ENCODE measurements at places on chromosomes 12 and 14.

DNA sequence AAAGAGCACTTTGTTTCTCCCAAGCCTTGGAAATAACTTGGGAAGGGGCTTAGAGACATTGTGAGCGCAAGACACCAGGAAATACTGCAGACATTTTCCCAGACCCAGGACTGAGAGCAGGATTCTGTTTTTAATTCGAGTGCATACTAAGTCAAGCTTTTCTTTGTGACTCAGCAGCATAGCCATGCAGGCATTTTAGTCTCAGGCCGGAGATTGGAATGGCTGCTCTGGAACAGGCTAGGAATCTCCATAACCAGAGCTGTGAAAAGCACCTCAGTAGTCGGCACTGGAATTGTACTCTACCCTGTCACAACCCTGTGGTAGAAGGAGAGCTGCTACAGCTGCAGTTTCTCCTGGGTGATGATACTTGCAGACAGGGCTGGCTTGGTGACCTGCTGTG lies 28.9 kb upstream of the GARIN6 start:
- no peak for DNase-seq

DNA sequence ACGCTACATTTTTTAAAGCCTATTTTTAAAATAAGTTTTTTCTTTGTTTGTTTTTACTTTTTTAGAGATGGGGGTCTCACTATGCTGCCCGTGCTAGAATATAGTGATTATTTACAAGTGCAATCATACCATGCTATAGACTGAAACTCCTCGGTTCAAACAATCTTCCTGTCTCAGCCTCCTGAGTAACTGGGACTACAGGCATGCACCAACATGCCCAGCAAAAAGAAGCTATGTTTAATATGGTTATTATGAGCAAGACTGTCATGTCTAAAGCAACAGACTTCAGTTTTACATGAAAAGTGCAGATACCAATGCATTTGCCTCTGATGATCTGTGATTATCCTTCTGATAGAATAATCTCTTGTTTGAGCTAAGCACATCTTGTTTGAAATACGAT lies 45.6 kb upstream of the SGPP1 start:
- DNase-seq, result no peak

DNA sequence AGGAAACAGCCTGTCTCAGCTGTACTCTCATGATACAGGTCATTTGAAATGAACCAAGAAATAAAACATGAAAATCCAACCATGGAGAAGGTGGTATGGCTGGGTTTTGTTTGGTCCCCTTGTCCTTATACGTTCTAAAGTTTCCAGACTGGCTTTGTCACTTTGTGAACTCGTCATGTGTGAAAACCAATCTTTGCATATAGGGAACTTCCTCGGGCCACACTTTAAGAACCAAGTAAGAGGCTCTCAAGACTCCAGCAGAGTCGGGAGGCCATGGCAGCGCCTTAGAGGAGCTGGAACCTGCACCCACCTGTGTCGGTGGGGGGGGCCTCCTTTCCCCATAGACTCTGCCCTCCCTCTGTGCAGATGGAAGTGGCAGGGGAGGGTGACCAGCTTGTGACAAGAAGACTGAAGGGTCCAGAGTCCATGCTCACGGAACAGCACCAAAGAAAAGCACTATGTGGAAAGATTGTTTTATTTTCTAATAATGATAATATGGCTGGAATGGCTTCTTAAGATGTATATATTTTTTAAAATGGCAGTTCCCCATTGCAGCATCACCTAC lies 125.3 kb downstream of the ESRRB start:
- DNase-seq, result no peak

DNA sequence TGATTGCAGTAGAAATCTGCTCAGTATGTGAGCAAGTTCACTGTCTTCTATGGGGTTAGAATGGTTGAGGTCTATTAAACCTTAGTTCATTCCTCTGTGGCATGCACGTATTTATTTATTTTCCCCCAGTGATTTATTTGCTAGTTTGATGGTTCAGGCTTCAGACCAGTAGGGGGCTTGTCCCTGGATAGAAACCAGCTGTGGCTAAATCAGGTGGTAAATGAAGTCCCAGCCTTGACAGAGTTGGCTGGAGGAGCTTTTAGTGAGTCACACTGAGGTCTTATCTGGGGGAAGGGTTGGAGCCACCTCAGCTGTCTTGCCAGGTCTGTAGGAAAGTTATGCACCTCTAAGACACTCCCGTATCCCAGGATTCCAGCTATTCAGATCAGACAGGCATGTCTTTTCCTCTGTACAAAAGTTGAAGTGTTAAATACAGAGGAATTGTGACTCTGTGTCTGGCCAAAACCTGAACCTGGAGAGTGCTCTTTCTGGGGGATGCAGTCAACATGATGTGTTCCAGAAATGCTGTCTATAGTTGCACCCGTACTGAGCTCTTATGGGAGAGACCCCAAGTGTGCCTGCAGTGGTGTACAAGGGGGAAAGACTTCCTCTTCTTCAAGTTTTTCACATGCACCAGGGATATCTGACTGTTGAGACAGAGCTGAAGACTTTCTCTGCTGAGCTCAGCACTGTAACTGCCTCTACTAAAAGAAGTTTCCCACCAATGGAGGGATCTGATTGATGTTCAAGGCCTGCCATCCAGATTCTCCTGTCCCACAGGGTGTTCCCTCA lies 1322.1 kb downstream of the TMEM121 start:
- no peak for DNase-seq

DNA sequence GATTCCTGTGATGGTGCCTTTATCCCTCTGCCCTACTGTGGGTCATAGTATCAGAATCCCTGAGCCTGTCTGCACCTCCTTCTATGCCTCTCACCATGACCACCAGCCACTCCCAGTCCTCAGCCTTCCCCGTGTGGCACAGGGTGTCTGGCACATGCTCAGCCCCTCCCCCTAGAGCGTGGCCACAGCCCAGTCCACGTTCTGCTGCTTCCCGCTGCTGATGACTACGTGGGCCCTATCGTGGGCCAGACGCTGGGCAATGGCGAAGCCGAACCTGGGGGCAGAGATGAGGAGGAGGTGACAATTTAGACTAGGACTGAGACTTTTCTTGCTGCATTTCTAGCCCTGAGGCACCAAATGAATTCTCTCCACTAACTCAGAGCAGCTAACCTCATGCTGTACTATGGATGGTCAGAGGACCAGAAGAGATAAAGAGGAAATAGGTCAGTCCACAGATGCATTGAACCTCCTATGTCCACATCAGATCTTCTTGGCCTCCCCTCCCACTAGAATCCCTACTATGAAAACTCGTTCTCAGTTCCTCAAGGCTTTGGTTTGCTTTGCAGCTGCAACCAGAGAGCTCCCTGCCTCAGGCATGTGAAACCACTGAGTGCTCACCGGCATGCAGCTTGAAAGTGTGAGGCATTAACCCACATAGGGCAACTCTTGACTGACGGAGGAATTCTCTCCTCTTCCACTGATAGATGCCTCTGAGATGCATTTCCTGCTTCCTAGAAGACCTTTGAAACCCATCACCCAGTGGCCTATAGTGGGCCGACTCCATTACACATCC lies 126.3 kb upstream of the DHRS4 start:
- DNase-seq, result no peak

DNA sequence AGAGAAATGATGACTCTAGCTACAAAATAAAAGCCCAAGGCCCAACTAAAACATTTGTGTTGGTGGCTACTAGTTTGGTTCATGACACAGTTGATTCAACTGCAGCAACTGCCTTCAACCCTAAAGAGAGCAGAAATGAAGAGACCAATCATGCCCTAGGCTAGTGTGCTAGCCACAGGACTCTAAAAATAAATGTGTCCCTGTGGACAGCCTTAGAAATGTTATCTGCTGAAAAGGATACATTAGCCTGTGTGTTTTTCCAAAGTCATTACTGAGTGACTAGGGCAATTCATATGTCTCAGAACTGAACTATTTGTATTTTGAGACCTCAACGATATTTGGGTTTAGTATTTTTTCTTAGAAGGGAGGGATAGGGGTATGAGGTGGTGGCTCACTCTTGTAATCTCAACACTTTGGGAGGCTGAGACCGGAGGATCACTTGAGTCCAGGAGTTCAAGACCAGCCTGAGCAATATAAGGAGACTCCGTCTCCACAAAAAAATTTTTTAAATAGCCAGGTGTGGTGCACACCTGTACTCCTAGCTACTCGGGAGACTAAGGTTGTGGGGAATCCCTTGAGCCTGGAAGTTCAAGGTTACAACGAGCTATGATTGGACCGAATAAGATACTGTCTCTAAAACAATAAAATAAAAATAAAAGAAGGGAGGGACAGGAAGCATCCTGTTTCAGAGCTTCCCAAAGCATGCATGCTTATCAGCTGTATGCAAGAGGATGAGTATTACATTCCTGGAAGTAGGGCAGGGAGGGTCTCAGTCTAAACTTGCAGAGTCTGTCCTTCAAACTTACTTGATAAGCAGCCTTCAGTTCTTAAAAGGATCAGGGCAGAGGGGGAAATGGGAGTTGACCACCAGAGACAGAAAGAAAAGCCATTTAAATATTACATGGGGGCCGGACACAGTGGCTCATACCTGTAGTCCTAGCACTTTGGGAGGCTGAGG lies 29.6 kb upstream of the NAP1L1 start:
- no peak for DNase-seq

- no peak for DNase-seq
Measured at GRCh38 chr12:93916402-93916801, 232.0 kb upstream of the PLXNC1 start.

- DNase-seq, result no peak
Measured at GRCh38 chr12:1562813-1563407, 31.5 kb downstream of the FBXL14 start.

DNA sequence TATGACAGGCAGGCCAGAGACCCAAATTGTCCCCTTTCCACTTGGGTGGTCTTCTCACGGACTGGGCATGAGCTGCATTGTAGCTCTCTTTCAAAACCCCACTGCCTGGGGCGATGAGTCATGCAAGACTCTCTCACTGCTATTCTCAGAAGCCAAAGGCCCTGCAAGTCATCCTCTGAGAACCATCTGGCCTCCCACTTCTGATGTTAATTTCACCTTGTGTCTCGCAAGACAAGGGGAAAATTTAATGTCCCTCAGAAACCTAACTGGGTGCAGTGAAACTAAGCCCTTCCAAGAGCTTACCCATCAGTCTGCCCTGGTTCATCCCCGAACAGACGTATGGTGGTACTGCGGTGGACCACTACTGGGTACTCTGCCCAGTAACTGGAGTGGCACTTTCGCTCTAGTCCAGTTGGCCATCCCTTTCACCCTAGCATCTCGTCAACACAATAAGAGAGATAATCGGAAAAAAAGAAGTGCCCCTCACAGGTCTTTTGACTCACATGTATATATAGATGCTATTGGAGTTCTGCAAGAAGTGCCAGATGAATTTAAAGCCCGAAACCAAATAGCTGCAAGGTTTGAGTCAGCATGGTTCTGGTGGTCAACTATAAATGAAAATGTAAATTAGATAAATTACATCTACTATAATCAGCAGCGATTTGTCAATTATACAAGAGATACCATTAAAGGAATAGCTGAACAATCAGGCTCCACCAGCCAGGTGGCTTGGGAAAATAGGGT lies 31.3 kb upstream of the LALBA start:
- no peak for DNase-seq

DNA sequence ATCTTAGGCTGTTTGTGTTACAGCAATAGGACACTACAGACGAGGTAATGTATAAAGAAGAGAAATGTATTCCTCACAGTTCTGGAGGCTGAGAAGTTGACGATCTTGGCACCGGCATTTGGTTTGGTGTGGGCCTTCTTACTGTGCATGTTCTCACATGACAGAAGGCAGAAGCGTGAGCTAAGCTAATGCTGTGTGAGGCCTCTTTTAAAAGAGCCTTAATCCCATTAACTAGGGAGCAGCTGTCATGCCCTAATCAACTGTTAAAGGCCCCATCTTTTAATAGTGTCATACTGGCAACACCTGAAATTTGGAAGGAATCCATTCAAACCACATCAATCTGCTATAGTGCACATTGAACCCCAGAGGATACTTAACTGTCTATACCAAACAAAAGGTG lies 992.9 kb downstream of the GALC start:
- no peak for DNase-seq

GRCh38 chr12:52380271-52380694 lies 5.2 kb downstream of the KRT84 start:
- no peak for DNase-seq

DNA sequence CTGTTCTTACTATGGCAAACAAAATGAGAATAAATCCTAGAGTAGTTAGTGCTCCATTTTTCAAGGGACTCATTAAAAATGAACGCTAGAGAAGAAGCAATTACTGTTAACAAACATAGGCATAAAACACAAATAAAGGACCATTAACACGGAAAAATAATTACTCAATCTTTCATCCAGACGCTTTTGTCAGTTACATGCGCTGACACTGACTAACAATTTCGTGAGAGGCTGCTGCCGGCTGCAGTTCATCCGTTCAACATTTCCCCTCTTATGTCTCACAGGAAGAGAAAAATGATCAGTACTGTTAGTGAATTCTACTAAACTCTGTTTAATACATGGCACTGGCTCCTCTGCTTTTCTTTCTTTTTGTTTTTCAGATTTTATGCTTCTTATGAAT lies 472.7 kb upstream of the FLRT2 start:
- DNase-seq, result no peak

DNA sequence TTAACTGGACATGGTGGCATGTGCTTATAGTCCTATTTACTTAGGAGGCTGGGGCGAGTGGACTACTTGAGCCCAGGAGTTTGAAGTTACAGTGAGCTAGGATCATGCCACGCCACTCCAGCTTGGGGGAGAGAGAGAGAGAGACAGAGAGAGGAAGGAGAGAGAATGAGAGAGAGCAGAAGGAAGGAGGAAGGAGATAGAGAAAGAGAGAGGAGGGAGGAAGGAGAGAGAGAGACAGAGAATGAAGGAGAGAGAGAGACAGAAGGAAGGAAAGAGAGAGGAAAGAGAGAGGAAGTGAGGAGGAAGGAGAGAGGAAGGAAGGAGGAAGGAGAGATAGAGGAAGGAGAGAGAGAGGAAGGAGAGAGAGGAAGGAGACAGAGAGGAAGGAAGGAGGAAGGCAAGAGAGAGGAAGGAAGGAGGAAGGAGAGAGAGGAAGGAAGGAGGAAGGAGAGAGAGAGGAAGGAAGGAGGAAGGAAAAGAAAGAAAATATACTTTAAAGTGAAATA lies 93.5 kb upstream of the PTPRB start:
- DNase-seq, result no peak

DNA sequence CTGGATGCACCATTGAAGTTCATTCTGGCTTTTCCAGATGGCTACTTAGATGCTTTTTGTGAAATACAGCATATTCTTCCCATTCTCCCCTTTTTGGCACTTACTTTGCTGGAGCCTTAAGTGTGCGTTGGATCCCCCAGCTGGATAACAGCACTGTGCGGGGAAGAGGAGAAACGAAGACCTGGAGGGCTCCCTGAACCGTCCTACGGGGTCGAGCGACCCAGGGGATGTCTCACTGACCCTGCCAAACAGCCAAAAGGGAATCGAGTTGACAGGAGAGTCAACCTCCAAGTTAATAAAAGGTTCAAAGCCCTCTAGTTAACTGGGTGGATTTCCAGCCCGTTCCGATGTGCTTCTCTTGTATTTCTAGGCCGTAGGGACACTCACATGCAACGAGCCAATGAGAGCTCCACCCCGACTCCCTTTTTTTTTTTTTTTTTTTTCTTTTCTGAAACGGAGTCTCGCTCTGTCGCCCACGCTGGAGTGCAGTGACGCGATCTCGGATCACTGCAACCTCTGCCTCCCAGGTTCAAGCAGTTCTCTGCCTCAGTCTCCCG lies 1.0 kb upstream of the CAMKK2 start:
- DNase-seq, result peak; percentile 28

GRCh38 chr12:53746592-53747092 lies 5.1 kb downstream of the CISTR start:
- DNase-seq, result peak; percentile 73

GRCh38 chr12:20272161-20272560 lies 96.2 kb upstream of the PDE3A start:
- no peak for DNase-seq

All from stimulated activated CD8-positive, alpha-beta memory T cell treated with anti-CD3 and anti-CD28 coated beads, Interleukin-7, amount 100 ng/mL, for 4 hours (primary cell).